ENCODE measurements at places on chromosomes 6 and 20. TPM values are rescaled to one million over a fixed set of nuclear protein-coding genes. Genes with fewer than 3 reads are reported as not detected.

DNA sequence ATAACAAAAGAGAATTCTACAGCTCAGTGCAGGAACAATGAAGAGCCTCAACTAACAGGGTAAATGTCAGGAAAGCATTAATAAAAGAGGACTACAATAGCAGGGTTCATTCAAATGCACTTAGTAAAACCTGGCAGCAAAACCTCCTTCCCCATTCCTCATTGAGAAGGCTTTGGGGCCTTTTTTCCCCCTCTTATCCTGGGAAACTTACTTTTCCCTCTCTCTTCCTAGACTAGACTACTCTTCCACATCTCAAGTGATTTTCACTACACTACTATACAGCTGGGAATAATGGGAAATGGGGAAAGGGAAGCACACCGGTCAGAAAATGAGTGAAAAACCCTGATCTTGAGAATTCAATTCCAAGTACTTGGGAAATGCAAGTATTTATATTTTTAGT is 10.1 kb downstream of the ROMO1 start:
- peaks cover 54% of the 10 kb centered on the region for H3K4me1 ChIP-seq
- DNase-seq = no peak
- H3K4me3 ChIP-seq = no peak overlapping the region
- peaks cover 60% of the 10 kb centered on the region for H3K36me3 ChIP-seq

- no peak for DNase-seq
- H3K4me3 ChIP-seq = no peak overlapping the region
- no peaks in the 10 kb centered on the region for H3K36me3 ChIP-seq
- no peaks in the 10 kb centered on the region for H3K4me1 ChIP-seq
- H3K27ac ChIP-seq = no peak overlapping the region
These were observed 56.1 kb downstream of the VSTM2L start for GRCh38 chr20:37958856-37959520.

DNA sequence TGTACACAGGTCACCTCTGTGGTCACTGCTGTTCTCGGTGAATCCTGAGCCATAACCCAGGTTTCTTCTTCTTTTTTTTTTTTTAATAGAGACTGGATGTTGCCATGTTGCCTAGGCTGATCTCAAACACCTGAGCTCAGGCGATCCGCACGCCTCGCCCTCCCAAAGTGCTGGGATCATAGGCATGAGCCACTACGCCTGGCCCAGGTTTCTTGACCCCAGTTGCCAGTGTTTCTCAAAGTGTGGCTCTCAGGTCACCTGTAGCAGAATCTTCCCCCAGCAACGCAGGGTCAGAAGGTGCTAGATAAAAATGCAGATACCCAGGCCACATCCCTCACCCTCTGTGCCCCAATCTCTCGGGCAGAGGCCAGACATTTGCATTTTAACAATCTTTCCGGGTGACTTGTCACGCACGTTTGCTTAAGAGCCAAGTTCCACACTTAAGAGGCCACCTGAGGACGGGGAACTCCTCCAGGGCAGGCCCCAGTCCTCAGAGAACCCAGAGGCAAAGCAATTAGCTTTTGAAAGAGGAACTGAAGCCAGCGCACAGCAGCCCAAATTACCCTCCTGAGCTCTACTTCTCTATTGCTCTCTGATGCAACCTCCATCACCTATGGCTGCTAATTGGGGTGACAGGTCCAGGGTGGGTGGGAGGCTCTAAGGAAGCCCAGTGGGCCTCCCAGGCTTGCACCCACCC is 81.8 kb downstream of the NFATC2 start:
- H3K27ac ChIP-seq = no peak overlapping the region
- H3K27me3 ChIP-seq = peaks cover 3% of the 10 kb centered on the region
- no peak for DNase-seq
- peaks cover 32% of the 10 kb centered on the region for H3K4me1 ChIP-seq

DNA sequence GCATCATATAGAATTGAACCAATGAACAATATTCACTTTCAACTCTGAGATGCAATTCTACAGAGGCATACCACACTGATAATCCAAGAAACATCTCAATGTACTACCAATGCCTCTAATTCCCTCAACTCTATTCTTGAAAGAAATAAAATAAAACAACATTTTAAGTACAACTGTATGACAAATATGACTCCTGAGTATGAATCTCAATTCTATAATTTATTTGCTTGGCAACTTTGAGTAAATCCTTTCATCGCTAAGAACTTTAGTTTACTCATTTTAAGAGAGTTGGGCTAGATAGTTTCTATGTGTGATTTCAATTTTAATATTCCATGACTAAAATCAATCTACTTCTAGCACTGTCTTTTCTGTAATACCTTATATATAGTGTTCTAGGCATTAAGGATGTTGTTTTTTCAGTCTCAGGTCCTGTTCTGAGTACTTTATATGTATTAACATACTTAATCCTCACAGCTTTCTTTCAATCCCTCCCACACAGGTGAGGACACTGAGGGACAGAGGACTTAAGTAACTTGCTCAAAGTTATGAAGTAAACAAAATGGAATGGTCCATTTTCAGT is 33.4 kb downstream of the GOPC start:
- H3K27ac ChIP-seq = no peak overlapping the region
- DNase-seq = no peak
- no peaks in the 10 kb centered on the region for H3K27me3 ChIP-seq
- H3K4me1 ChIP-seq = no peaks in the 10 kb centered on the region
- no peak overlapping the region for H3K4me3 ChIP-seq
- peaks cover 17% of the 10 kb centered on the region for H3K36me3 ChIP-seq

DNA sequence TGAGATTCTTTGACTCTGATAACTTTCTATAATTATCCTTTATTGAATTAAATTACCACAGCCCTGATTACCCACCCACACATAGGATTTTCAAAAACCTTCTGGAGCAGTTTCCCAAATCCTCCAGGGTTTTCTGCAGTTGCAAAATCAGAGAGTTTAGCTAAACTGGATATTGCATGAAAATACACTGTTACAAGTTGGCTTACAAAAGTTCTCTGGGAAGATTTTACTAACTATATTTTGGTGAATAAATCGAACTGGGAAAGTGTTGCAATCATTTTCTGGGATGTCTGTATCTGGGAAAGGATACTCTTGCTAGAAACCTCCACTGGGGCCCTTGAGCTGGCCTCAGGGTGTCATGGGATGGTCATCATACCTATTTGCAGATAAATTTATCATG is 97.6 kb upstream of the STMND1 start:
- 0 out of 2 replicates have a peak, but pooled peaks cover 1% of the 10 kb centered on the region for H3K27me3 ChIP-seq
- H3K36me3 ChIP-seq = peaks cover 27% of the 10 kb centered on the region
- no peak overlapping the region for H3K4me3 ChIP-seq
- peaks cover 51% of the 10 kb centered on the region for H3K4me1 ChIP-seq
- no peak for DNase-seq

- H3K36me3 ChIP-seq = peaks cover 9% of the 10 kb centered on the region
- H3K27ac ChIP-seq = no peak overlapping the region
- H3K27me3 ChIP-seq = peaks cover 5% of the 10 kb centered on the region
- DNase-seq = no peak
These were observed 89.2 kb downstream of the RSPH3 start for GRCh38 chr6:158910484-158911440.

DNA sequence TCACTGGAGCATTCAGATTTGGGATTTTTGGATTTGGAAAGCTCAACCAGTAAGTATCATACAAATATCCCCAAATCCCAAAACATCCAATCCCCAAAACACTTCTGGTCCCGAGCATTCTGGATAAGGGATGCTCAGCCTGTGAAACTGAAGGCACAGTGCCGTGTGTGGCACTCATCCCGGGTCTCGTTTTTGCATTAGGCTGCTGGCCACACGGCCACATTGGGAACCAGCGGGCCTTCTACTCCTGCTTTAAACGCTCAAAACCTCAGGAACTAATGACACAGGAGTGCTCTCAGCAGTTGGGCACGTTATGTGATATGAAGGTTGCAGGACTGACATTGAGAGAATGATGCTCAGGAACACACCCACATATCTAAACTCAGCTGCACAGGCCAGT is 35.6 kb downstream of the PSMG4 start:
- no peak for DNase-seq
- peaks cover 39% of the 10 kb centered on the region for H3K27me3 ChIP-seq
- H3K27ac ChIP-seq = no peak overlapping the region
- no peaks in the 10 kb centered on the region for H3K4me1 ChIP-seq

Gene TMEM217
- 1.1 TPM for total RNA-seq
